ENCODE measurements at places on chromosomes 5 and 9.
A peak's percentile ranks its signal among the peaks of the same experiment; 100 is the strongest.

GRCh38 chr9:6984941-6985578 lies 227.3 kb downstream of the KDM4C start:
- no peak for DNase-seq

- DNase-seq, result no peak
These were observed 308.5 kb downstream of the RAB3C start for GRCh38 chr5:58891086-58891970.

GRCh38 chr5:82105457-82105856 lies 133.6 kb downstream of the ATG10 start:
- DNase-seq, result no peak

DNA sequence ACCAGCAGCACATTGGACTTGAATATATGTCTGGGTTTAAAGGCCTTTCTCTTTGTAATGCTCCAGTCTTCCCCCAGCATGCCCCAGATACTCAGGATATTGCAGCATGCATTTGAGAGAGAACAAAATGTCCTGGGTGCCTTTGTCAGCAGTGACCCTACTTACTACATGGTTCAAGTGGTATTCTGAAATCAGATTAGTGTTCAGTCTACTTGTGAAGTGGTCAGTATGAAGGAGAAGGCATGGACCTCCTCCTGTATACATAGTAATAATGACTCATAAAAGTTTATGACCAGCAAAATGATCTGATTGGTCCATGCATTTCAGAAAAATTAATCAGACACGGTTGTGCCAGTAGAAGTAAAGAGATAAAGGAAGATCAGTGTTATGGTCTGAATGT lies 25.4 kb downstream of the GPR21 start:
- no peak for DNase-seq

DNA sequence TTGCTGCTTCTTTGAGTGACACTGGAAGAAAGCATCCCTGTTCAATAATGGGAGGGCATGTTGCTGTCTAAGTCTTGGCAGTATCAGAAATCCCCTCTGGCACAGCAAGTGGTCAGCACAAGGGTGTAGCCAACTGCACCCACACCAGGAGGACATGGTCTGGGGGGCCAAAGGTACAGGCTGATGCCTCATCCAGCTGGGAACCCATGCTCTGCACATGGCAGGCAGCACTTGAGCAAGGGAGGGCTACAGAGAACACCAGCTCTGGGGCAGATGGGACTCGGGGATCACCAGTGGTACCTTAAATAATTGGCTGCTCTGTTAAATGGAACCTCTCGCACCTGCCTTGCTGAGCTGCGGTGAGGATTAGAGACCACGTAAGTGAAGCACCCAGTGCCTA lies 265.2 kb downstream of the SYK start:
- no peak for DNase-seq

GRCh38 chr5:90747175-90747574 lies 188.6 kb downstream of the ADGRV1 start:
- no peak for DNase-seq

- DNase-seq, result no peak
These were observed 13.4 kb downstream of the SLC44A1 start for GRCh38 chr9:105257809-105258208.

DNA sequence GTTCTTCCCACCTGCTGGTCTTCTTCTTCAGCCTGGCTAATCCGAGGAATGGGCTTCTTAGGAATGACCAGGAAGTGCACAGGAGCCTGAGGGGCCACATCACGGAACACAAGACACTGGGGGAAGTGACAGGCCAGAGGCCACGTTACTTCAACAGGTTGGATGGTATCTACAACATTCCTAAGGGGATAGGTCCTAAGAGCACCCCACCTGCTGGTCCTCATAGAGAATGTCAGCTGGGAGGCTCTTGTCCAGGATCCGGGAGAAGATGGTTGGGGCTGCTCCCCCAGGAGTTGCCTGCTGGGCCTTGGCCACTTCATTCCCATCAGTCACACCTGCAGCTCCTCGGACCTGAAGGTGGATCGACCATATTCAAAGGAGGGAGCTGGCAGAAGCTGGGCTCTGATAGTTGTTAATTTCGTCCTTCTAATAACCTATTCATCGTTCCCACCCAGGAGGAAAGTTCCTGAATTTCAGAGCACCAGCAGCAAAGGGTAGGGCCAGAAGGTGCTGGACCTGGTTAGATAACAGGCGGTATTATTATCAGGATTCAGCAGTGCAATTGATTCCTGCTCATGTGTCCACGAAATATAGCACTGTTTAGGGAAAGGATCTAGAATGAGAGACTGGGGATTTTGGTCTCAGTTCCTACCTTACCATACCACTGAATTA lies 1.3 kb downstream of the HINT2 start:
- DNase-seq, result peak; percentile 63

- DNase-seq, result no peak
These were observed 21.2 kb downstream of the RNF130 start for GRCh38 chr5:180050121-180050940.

DNA sequence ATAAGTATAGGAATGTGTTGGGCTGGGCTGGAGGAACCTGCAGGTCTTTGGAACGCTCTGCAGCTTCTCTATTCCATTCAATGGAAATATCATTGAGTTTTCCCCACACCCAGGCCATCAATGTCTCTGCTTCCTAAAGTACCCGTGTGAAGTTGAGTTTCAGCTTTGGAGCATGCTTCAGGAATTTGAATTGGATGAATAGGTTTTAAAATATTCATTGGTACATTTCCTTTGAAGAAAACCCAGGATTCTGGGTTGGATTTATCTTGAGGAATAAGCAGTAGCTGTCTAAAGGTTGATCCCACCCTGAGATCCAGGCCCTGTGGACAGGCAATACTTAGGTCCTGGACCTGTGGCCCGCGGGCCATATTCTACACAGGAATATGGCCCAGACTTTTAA lies 37.3 kb downstream of the INSYN2B start:
- DNase-seq, result no peak

- DNase-seq, result no peak
These were observed at the start of gene DBN1 for GRCh38 chr5:177473443-177474001. TSS of gene DBN1 (minus strand) at chr5:177473634. CDS start at chr5:177473521, 113 bp downstream.

DNA sequence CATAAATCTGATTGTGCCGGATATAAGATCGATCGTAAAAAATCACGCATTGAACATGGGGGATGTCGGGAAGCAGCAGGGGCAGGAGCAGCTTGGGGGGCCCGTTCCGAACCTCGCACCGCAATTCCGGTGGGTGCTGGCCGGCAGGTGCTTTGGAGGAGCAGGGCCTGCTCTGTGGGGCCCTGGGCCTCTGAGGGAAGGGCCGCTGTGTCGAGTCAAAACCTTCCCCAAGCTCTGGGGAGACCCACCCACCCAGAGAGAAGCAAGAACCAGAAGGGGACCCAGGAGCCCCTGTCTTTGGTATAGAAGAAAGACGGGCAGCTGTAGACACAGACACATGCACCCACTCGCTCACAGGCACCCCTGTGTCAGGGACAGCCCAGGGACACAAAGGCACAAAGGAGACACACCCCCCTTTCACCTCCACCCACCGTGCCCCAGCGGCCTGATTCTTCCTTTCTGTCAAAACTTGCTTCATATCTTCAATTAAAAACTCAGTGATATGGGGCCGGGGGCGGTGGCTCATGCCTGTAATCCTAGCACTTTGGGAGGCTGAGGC lies 49.4 kb upstream of the ZBTB43 start:
- DNase-seq, result no peak

DNA sequence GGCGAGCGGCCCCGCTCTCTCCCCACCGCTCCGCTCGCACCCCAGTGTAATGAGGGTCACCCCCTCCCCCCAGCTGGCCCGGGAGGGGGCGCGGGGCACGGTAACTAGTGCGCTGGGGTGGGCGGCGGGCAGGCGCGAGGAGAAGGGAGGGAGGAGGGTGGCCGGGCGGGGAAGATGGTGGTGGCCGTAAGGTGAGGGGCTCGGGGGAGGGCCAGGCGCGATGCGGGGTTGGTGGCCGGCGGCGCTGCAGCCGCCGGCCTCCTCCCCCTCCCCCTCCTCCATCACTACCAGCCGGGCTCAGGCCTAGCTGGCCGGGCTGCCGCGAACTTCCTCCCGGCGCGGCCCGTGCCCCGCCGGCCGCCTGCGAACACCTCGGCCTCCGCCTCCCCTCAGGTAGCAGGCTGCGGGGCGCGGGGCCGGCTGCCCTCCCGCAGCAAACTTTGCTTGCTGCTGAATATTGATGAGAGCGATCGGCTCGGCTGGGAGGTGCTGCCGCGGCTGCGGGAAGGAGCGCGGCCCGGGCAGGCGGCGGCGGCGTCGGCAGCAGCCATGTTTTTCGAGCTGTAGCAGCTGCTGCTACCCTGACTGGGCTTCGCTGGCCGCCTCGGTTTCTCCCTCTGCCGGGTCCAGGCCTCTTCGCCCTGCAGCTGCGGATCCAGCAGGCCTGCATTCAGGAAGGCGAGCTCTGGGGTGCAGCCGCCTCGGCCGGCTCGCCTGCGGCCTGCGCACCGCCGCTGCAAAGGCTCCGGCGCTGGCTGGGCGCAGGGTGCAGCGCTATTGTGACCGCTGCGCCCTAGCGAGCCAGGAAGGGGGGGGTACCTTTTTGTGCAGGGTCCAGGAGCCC lies 502 bp downstream of the NSD1 start:
- DNase-seq, result peak; percentile 57

GRCh38 chr9:133109931-133110650 lies 10.9 kb downstream of the RALGDS start:
- no peak for DNase-seq

DNA sequence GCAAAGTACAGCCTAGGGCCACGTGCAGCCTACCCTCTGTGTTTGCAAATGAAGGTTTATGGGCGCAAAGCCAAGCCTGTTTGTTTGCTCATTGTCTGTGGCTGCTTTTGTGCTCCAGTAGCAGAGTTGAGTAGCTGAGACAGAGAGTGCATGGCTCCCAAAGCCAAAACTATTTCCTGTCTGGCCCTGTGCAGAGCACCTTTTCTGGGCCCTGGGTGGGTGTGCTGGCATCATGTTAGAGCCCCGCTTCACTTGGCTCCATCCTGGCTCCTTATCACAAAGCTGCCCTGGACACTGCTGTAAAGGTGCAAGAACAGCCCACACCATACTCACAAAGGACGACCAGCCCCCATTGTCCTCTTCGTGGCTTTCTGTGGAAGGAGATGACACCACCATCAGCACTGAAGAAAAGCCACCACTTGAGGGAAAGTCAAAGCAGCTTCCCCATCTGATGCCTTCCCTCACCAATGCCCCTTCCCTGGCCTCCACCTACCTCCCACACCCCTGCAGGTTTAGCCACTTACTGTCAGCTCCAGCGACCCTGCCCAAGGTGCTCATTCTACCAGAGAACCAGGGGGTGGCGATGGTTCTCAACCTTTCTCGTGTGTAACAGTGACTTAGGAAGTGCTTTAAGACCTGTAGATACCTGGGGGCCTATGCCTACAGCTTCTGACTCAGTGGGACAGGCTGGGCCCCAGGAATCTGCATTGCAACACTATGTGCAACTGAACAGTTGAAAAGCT lies 23.4 kb downstream of the LCP2 start:
- DNase-seq, result peak; percentile 38

- no peak for DNase-seq
These were observed 23.8 kb downstream of the NPR3 start for GRCh38 chr5:32734827-32735378.

DNA sequence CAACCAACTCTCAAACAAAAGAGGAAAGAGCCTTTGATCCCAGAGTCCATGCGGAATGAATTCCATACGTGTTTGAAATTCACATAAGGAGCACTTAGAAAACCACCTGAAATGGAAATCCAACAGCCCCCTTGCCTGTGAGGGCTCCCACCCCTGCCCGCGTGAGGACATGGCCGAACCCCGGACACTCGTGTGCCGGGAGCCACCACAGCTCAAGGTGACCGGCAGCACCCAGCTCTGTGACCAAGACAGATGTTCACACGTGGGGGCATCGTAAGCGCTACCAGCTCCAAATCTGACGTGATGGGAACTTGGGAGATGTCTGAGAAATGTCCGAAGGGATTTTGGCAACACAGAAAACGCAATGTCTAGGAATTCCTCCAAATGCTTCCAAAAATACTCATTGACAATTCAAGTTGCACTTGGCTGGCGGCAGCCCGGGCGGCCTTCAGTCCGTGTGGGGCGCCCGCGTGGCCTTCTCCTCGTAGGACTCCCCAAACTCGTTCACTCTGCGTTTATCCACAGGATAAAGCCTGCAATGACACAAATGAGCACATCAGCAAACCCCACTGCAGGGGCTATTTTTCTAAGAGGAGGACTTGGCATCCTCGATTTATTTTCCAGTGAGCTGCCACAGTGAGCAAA lies 23.2 kb upstream of the TERT start:
- no peak for DNase-seq

DNA sequence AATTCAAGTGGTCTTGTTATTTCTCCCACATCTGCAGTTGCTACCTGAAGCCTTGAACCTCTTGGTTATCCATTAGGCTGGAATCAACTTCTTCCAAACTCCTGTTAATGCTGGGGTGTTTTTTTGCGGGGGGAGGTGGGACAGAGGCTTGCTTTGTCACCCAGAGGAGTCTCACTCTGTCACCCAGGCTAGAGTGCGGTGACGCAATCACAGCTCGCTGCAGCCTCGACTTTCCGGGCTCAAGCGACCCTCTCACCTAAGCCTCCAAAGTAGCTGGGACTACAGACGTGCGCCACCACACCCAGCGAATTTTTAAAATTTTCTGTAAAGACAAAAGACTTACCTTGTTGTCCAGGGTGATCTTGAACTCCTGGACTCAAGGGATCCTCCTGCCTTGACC lies 4.4 kb downstream of the SCGB3A1 start:
- no peak for DNase-seq

DNA sequence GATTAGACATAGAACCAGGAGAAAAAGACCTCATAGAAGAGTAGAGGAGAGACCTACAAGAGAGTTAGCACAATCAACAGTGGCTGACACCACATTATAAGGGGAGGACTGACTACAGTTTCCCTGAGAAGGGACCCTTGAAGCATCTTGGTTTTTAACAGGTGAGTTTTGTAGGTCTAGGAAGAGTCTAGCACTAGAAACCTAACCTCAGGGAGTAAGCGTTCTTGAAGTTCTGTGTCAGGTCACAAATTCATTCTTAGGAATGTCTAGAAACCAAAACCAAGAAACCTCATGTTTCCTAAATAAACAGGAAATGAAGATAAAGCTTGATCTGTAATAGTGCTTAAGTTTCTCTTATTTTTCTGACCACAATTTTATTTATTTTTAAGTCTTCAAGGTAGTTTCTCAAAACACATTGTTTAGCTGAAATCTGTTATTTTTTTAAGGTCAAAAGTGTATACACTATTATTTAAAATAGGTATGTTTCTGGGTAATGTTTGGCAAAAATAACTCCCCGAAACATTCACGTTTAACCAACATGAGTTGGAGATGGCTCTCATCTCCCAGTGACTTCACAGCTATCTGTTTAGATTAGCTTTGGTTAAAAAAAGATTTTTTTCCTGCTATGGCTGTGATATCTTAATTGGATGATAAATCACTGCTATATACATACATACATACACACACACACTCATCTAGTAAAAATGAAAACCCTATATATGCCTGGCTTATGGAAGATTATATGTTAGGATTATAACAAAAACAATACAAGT lies 37.1 kb downstream of the MAP3K1 start:
- no peak for DNase-seq

DNA sequence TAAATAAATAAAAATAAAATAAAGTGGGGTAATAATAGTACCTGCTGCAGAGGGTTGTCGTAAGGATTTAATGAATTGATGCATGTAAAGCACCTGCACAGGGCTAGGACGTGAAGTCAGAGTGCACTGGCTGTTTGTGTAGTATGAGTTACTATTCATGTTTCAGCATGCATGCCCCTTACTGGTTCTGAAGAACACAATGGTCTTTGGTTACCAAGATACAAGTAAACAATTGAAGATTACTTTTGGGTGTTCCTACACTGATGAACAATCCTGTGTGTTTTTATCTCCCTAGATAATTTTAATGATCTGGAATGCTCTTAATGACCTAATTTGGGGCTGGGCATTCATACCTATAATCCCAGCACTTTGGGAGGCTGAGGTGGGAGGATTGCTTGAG lies 23.2 kb upstream of the PRRC2B start:
- no peak for DNase-seq
